Smooth muscle cell of the pulmonary artery (primary cell): ENCODE measurements at places on chromosomes 16 and 17. TPM values are rescaled to one million over a fixed set of nuclear protein-coding genes. Genes with fewer than 3 reads are reported as not detected.

Gene C17orf50
- not detected in 2 replicates for total RNA-seq

Gene SCRN2
- total RNA-seq, result 27.0 and 29.8 TPM in 2 replicates

Gene MYO15A
- 1.4 and 1.9 TPM in 2 replicates for total RNA-seq

Gene SLFN12L
- 0.07 TPM in 1 of 2 replicates, not detected in the other for total RNA-seq

Gene KCNH6
- not detected in 2 replicates for total RNA-seq
